Activated naive CD8-positive, alpha-beta T cell treated with anti-CD3 and anti-CD28 coated beads, Interleukin-2, amount 50 U/mL, for 24 hours (primary cell): ENCODE measurements at places on chromosomes 6 and 20.
A peak's percentile ranks its signal among the peaks of the same experiment; 100 is the strongest.

DNA sequence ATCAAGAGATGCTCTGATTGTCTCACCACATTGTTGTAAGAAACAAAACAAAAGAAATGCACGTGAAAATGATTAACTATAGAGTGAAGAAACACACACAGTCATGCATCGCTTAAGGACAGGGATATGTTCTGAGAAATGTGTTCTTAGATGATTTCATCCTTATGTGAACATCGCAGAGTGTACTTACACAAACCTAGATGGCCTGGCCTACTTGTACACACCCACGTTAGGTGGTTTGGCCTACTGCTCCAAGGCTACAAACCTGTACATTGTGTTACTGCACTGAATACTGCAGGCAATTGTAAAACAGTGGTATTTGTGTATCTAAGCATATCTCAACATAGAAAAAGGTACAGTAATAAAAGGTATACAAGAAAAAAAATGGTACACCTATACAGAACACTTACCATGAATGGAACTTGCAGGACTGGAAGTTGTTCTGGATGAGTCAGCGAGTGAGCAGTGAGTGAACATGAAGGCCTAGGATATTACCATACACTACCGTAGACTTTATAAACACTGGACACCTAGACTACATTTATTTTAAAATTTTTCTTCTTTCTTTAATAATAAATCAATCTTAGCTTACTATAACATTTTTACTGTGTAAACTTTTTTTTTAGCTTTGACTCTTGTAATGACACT, 48.6 kb downstream of the FKBP5 start:
- no peak for DNase-seq

GRCh38 chr20:44054118-44054517, 132.9 kb downstream of the JPH2 start:
- DNase-seq = no peak

DNA sequence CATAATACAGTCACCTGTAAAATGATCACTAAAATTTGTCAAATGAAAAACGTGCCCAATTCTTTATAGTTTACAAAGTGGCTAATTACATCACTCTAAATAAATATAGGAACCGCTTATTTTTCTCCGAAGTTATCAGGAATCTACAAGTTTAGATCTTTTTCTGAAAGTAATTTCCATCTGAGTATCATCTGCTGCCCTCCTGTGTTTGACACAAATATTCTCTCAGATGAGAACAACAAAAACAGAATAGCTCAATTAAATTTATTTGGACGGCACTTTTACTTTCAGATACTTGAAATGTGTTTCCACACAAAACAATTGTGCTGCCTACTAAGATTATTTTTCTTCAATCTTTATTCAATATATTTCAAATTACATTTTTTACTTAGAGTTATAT, 5.0 kb downstream of the SF3B5 start:
- no peak for DNase-seq

GRCh38 chr20:33337119-33337518, 54.1 kb downstream of the BPIFB1 start:
- no peak for DNase-seq

- no peak for DNase-seq
Observed at GRCh38 chr6:28003059-28003458, 46.0 kb downstream of the OR2B6 start.

DNA sequence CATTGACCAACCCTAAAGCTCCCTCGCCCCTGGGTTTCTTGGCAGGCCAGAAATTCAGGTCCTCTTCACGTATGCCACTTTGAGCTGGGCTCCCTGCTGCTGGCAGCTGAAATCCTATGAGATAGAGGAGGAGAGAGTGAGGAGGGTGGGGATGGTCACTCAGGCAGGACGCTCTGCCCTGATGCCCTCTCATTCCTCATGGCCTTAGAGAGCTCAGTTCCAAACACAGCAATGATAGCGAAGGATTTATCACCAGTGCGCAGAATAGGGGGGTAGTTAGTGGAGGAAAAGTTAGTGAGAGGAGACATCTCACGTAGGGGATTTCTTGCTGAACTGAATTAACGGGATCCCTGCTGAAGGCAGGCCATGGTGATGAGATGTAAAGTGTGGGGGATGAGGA, 84.2 kb upstream of the PMEPA1 start:
- DNase-seq = no peak

DNA sequence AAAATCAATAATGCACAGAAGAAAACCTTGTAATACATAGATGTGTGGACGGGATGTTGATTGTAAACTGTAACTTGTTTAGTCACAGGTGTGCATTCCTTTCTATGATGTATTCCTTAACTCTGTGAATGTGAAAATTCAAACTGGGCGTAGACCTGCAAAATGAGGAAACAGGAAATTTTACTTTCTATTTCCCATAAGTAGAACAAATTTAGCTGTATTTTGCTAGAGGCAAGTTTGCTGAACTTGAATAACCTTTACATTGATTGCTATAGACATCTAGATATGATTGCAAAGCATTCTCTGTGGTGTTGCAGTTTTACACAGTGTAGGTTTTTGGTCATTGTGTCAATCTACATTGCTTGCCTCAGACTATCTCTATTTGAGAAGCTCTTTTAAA, 368.4 kb upstream of the MAN1A1 start:
- no peak for DNase-seq

DNA sequence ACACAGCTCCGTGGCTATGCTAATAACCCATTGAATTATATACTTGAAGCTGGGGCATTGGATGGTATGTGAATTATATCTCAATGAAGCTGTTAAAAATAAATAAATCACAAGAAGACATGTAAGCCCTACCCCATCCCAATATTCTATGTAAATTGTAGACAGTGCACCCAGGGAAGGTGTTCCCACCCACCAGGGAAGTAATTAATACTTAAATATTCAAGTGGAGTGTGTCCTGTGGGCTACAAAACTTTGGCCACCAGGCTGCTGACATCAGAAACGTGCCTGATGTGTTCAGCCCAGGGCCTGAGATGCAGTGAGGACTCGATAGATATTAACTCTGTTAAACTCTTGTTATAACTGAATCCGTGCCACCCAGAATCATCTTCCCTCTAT, 240.4 kb upstream of the RREB1 start:
- DNase-seq = no peak

GRCh38 chr6:157513004-157513603, 132.1 kb downstream of the ZDHHC14 start:
- DNase-seq = no peak

DNA sequence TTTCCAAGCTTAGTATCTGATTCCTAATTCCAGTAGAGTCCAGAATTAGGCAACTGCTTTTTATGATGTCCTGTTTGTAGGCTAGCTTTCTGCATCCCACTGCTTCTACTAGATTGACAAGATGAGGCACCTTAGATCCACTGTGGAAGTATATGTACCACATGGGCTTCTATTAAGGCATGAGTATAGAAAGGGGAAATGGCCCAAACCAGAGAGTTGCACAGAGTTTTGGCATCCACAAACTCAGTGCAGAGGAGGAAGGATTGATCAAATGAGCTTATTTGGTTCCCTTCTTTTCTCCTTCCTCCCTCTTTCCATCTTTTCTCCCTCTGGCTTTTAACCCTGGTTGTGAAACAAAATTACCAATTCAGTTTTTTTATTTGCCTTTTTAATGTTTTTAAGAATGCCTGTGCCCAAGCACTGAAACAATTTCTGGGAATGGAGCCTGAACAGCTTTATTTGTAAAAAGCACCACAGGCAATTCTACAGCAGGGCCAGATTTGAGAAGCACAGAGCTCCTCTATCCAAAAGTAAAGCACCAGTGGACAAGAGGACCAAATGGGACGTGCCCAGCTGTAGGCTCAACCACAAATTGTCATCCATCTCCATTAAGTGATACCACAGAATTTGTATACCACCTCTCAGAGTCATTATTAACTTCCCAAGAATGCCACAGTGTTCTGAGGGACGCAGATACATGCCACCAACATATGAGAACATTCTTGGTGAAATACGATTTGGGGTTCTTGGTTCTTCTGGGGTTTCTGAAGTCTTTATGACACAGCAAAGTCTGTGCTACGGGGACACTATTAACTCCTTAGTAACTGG, 969.1 kb downstream of the KIF16B start:
- DNase-seq = no peak

- no peak for DNase-seq
Observed at GRCh38 chr6:38975621-38976049, 72.9 kb upstream of the GLP1R start.

GRCh38 chr6:11374036-11375010, 141.9 kb upstream of the NEDD9 start:
- peak; percentile 42 for DNase-seq

DNA sequence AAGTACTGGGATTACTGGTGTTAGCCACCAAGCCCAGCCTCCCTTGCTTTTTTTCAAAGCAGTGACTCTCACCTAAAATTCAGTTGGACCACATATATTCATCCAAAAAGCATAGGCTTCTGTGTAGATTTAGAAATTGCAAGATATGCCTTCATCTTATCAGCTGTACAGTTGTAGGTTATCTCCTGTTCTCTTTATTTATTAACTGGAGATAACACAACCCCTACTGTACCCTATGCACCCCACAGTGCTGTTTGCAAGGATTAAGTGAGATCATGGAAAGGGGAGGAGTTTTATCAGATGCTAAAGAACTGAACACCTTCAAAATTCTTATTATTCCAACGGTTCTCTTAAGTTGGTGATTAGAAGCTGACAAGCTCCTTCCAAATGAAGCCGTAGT, 164.4 kb upstream of the JARID2 start:
- DNase-seq = no peak

- peak; percentile 18 for DNase-seq
Observed at GRCh38 chr6:71420693-71421328, 132.2 kb downstream of the OGFRL1 start.

GRCh38 chr6:6631053-6631452, 42.5 kb downstream of the LY86 start:
- no peak for DNase-seq

DNA sequence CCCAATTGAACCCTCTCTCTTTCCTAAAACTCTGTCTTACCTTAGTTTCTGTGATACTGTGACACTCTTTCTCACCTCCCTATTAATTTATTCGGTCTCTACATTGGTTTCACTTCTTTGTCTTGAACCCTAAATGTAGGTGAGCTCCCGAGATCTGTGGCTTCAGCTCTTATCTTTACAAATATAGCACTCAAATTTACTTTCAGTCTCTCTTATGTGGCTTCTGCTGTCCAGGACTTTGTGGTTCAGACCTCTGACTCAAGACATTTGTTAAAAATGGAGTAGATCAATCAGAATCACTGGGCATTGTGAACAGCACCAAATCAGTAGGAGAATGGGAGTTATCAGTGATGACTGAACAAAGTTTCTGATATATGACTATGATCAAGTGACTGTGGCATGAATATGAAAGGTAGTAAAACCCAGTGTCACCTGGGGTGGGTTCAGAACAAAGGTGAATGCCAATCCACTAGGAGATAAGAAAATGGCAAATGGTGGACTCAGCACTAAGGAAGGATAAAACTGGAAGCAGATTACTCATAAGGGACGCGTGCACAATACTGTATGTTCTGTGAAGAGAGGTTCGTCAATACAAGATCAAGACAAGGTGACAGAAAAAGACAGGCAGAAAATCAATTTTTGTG, 27.2 kb downstream of the IL17F start:
- DNase-seq = no peak

DNA sequence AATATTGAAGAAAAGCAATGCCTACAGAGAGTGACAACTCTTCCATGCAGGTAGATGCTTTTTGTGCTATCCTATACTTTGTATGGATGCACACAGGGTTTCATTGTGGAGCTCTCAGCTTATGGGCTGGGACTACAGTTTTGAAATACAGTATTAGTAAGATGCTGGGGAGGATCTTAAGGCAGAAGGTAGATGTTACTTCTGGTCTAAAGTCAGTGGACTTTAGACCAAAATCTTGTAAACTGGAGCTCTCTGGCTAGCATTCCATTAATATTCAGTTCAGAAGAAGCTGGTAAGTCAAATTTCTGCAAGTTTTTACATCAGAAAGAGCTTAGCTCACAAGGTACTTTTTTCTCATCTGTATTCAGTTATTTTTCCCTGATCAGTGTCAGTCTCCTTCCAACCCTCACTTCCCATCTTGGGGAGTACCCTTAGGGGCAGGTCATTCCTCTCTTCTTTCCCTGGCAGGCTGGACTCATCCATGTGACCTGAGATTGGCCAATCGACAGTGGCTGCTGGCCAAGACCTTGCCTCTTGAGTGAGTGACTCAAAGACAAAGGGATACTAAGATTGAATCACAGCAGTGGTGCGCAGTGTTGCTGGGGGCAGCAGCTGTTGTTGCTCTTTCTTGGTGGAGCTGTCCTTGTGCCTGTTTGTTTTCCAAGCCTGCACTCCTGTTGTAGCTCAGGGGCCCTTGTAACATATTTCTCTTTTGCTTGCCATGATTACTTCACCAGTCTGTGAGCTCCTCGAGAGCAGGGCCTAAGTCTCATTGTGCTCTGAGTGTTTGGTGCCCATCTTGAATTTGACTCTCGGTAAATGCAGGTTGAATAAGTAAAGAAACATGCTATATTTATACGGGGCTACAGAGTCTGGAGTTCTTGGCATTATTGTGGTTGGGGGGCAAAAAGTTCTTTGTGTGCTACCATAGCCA, 2.8 kb upstream of the PHF20 start:
- peak; percentile 56 for DNase-seq

DNA sequence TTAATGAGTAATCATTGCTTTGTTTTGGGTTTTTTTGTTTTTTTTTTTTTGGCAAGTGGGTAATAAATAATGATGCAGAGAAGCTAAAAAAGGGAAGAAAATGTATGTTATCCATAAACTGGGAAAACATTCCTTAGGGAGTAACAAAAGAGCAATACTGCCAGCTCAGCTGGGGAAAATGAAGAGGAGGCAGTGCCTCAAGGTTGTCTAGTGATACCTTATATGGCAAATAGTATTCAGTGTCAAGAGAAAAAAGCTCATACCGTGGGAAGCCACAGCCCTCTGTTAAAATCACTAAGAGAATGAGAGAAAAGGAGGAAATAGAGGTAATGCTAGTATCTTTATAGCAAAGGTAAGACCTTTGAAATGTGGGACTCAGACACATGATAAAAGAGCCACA, 47.1 kb upstream of the SMLR1 start:
- no peak for DNase-seq

GRCh38 chr6:37575221-37575620, 75.5 kb upstream of the CCDC167 start:
- DNase-seq = no peak

GRCh38 chr6:52325695-52326471, 36.1 kb upstream of the PAQR8 start:
- DNase-seq = no peak

DNA sequence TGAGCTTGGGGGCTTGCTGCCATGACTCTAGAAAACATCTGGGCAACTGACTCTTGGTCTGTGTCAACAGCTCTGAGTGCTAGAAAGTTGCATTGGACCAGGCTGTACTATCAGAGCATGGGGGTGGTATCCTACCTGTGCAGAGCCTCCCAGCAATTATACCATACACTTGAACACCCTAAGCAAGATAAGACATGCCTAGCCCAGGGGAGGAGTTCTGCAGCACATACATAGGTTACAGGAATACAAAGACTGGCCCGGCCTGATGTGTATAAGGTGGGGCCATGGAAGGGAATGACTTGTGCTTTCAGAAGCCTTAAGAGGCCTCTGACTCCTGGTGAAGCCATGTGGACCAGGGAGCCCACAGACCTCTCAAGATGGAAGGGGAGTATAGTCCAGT, 11.4 kb upstream of the MOCS1 start:
- DNase-seq = no peak
